HFFc6 (cell line): ENCODE measurements at places on chromosomes 7 and 10. TPM values are rescaled to one million over a fixed set of nuclear protein-coding genes. Genes with fewer than 3 reads are reported as not detected.
A peak's percentile ranks its signal among the peaks of the same experiment; 100 is the strongest.

The SEMA3E gene
- not detected in 3 replicates for total RNA-seq

The ANKRD30A gene
- not detected in 3 replicates for total RNA-seq

The SPDYE2 gene
- total RNA-seq: not detected in 3 replicates

The CTTNBP2 gene
- not detected in 3 replicates for total RNA-seq

The ABCB1 gene
- 4.4 to 6.9 TPM (median 4.6 TPM) in 3 replicates for total RNA-seq

GRCh38 chr7:20191391-20191869 lies 25.8 kb downstream of the MACC1 start:
- H3K4me1 ChIP-seq: no peaks in the 10 kb centered on the region
- DNase-seq: no peak
- no peaks in the 10 kb centered on the region; the same call in none of the 2 replicates for H3K36me3 ChIP-seq
- H3K27me3 ChIP-seq: peaks cover 2% of the 10 kb centered on the region; the same call in 1 of the 2 replicates

DNA sequence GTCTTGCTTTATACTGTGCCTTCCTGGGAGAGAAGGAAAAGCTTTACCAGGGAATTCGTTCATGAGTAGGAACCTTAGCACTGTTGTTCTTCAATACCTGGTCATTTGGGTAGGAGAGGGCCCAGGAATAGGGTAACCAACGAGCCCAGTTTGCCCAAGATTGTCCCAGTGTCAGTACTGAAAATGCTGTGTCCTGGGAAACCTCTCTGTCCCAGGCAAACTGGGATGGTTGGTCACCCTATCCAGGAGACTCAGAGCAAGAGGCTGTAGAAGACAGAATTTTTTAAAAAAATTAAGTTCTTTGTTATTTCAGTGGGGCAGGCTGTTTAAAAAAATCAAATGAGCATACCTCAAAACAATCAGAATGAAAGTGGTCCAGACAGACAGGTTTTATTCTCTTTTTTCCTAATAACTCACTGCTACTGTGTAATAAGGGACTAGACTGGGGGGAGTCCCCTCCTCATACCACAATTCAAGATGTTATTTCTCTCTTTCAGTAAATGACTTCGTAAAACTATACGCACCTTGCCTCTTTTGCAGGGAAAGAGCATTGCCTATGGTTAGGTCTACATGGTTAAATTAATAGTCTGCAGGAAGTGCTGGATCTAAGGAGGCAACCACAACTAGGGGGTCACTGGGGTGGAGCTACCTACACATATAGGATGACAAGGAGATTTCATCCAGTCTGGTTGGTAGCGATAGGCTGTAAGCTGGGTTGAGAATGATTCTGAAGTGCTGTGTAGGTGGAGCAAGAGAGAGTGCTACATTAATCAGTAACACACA lies 41.1 kb upstream of the FAM133B start:
- no peak overlapping the region for H3K4me3 ChIP-seq
- H3K27me3 ChIP-seq: peaks cover 4% of the 10 kb centered on the region; the same call in 1 of the 2 replicates
- no peak for DNase-seq
- peaks cover 34% of the 10 kb centered on the region for H3K36me3 ChIP-seq
- H3K4me1 ChIP-seq: peaks cover 91% of the 10 kb centered on the region

DNA sequence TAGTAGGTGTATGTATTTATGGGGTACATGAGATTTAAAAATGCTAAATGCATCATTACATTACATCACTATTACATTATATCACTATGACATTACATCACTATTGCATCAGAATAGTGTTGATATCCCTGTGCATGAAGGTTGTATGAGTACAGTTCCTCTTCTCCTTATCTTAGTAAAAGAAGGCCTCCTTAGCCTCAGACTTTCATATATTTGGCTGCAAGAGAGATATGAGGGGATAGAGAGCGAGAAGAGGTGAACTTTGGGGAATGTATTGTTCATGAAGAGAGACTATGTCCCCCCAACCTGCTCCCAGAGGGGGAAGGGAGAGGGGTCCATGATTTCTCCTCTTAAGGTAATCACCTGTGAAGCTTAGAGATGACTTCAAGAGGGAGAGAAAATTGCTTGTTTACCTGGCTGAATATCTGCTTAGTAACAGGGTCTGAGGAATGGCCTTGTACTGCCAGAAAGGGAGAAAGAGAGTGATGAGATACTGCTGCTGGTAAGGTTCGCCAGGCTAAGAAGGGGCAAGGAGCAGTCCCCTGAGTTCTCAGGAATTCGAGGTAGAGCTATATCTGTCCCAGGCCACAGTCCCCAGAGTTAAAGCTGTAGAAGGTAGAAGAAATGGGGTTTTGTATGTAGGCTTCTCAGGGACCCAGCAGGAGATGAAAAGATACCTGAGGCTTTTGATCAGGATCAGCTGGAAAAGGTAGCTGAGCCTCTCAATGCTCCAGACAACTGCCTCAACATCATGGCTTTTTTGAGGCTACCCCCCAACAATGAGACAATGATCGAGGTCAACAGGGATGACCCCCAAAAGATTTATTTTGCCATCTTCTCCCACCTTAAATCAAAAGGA lies 168.4 kb upstream of the WNT16 start:
- H3K27me3 ChIP-seq: no peaks in the 10 kb centered on the region
- H3K4me1 ChIP-seq: peaks cover 18% of the 10 kb centered on the region
- DNase-seq: no peak
- H3K27ac ChIP-seq: no peak overlapping the region

- H3K4me3 ChIP-seq: no peak overlapping the region
- no peak overlapping the region for H3K27ac ChIP-seq
- H3K27me3 ChIP-seq: peaks cover 2% of the 10 kb centered on the region
- no peaks in the 10 kb centered on the region for H3K36me3 ChIP-seq
- DNase-seq: no peak
These were observed 153.6 kb downstream of the AOAH start for GRCh38 chr7:36570528-36571189.

DNA sequence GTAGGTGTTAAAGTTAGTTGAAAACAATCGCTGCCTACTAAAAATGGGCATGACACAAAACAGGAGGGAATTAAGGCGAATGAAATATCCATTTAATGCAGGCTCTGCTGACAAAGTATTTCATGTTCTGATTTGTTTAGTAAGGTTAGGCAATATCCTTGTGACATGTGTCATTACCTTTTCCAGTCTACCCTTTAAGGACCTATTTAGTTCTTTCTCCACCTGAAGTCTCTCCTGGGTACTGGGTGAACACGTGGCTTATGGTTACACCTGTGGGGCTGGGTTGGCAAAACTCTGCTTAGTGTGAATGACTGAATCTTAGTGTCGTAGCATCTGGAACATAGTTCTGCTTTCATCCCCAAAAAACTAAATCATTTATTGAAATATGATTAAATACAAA lies 313.5 kb downstream of the CCDC3 start:
- no peak for DNase-seq
- H3K27ac ChIP-seq: no peak overlapping the region
- H3K4me1 ChIP-seq: 0 out of 2 replicates have a peak, but pooled peaks cover 5% of the 10 kb centered on the region
- no peaks in the 10 kb centered on the region; the same call in none of the 2 replicates for H3K27me3 ChIP-seq
- no peaks in the 10 kb centered on the region for H3K36me3 ChIP-seq
- H3K4me3 ChIP-seq: no peak overlapping the region

GRCh38 chr7:128831178-128831993 lies 1.2 kb downstream of the FLNC start:
- peaks cover 26% of the 10 kb centered on the region for H3K36me3 ChIP-seq
- DNase-seq: no peak
- H3K4me1 ChIP-seq: peaks cover 66% of the 10 kb centered on the region
- peaks cover 13% of the 10 kb centered on the region for H3K27me3 ChIP-seq
- peak overlapping the region; percentile 96 for H3K4me3 ChIP-seq
- H3K27ac ChIP-seq: peak overlapping the region; percentile 87

GRCh38 chr7:113504142-113504541 lies 385.8 kb upstream of the SMIM30 start:
- H3K27me3 ChIP-seq: no peaks in the 10 kb centered on the region
- H3K27ac ChIP-seq: no peak overlapping the region
- DNase-seq: no peak
- H3K4me3 ChIP-seq: no peak overlapping the region

GRCh38 chr10:21336476-21337170 lies 188.9 kb downstream of the SKIDA1 start:
- peaks cover 3% of the 10 kb centered on the region; the same call in 1 of the 2 replicates for H3K27me3 ChIP-seq
- peak; percentile 92 for DNase-seq
- peaks cover 68% of the 10 kb centered on the region for H3K4me1 ChIP-seq
